ENCODE measurements at places on chromosomes 6 and 20. TPM values are rescaled to one million over a fixed set of nuclear protein-coding genes. Genes with fewer than 3 reads are reported as not detected.

Gene COL21A1
- total RNA-seq: not detected

Gene CST4
- not detected for total RNA-seq

Gene GHRH
- total RNA-seq: not detected

Gene PKIB
- total RNA-seq: 0.28 TPM
